ENCODE measurements at places on chromosomes 13 and 19. TPM values are rescaled to one million over a fixed set of nuclear protein-coding genes. Genes with fewer than 3 reads are reported as not detected.
A peak's percentile ranks its signal among the peaks of the same experiment; 100 is the strongest.

DNA sequence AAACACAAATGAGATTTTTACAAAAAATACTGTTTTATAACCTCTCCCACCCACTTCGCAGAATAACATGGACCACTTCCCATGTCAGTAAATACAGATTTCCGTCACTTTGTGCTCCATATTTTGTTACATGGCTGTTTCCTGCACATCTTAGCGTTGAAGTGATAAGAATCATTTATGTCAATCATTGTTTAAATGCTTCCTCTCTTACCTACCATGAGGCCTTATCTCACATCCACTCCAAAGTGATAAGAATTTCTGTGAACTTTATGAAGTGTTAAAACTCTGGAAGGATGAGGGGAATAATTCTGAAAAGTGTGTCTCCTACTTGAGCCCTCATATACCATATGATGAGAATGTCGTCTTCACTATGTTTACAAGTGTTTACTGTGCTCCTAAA is 36.6 kb upstream of the IL17D start:
- H3K4me1 ChIP-seq = no peaks in the 10 kb centered on the region
- peak; percentile 4 for DNase-seq
- H3K4me3 ChIP-seq = no peak overlapping the region
- H3K36me3 ChIP-seq = no peaks in the 10 kb centered on the region
- no peaks in the 10 kb centered on the region for H3K27me3 ChIP-seq

Gene RUVBL2
- polyA plus RNA-seq = 54.3 TPM

Gene MAB21L1
- not detected for polyA plus RNA-seq

DNA sequence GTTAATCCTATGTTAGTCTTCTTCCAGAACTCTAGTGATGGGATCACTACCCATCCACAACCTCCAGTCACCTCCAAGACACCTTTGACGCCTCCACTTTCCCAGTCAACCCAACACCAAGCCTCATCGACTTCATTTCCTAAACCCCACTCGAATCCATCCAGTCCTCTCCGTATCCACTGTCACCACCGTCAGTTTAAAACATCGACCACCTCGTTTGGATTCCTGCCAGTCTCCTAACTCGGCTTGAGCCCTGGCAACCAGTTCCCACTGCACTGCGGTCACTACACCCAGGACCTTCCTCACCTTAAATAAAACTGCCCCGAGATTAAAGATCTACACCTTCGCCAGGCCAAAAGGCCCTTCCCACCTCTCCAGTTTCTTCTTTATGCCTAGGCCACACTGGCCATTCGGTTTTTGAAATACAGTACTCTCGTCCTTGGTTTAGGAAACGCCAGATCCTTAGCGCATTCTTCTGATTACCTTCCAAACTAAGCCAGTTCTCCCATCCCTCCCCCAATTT is 1.2 kb downstream of the MTIF3 start:
- H3K36me3 ChIP-seq = no peaks in the 10 kb centered on the region
- H3K4me1 ChIP-seq = peaks cover 50% of the 10 kb centered on the region
- H3K4me3 ChIP-seq = peak overlapping the region; percentile 96
- H3K27ac ChIP-seq = peak overlapping the region; percentile 97

DNA sequence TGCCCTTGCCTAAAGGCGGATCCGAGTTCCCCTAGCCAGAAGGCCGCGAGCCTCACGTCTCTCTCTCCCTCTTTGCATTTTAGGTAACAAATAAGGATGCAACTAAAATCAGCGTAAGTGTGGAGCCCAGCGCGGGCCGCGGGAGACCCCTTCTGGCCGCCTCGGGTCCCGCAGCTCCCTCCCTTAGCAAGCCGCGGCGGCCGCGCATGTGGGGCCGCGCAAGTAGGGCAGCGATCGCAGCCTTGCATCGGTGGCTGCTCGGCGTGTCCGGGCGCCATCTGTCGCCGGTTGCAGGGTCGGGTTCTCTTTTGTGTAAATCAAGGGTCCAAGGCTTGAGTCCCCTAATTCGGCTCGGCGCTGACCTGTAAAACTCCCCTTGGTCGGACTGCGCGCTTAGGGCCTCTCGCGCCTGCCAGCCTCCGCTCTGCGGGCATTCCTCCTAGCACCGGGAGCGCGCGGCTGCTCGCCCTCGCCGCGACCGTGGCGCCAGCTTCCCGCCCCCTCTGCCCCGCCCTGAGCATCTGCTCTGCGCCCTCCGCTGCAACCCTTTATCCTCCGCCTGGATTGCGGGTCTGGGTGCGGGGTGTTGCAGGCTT is 2.7 kb downstream of the VSTM2B start:
- peak; percentile 24 for DNase-seq
- H3K4me1 ChIP-seq = peaks cover 30% of the 10 kb centered on the region
- no peak overlapping the region for H3K27ac ChIP-seq
- H3K27me3 ChIP-seq = peaks cover 14% of the 10 kb centered on the region
- no peaks in the 10 kb centered on the region for H3K36me3 ChIP-seq

DNA sequence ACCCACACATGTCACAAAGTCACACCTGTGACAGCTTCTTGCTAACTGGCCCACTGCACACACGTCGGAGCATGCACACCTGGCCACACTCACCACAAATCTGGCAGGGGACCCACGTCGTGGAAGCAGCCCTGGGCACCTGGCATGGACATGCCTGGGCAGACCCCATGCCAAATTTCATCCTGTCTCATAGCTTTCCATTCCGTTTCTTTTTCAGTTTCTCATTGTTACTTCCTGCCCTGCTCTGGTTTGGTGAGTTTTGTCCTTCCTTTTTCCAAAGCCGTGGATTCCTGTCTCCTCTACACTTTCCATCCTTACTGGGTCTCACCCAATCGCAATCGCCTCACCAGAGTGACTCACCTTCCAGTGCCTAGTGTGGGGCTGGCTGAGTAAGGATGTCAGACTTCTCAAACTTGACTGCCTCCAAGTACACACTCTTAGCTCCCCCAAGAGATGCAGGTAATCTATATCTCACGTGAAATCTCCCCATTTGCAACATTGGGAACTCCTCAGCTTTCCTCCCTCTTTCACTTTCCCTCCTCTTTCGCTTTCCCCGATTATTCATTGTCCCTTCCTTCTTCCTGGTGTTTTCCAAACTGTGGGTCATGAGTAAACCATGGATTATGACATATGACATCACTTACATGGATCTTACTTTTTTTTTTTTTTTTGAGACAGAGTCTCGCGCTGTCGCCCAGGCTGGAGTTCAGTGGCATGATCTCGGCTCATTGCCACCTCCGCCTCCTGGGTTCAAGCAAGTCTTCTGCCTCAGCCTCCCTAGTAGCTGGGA is 1.6 kb upstream of the BBC3 start:
- no peak overlapping the region for H3K4me3 ChIP-seq
- H3K27ac ChIP-seq = no peak overlapping the region
- peaks cover 34% of the 10 kb centered on the region for H3K4me1 ChIP-seq
- H3K36me3 ChIP-seq = no peaks in the 10 kb centered on the region

DNA sequence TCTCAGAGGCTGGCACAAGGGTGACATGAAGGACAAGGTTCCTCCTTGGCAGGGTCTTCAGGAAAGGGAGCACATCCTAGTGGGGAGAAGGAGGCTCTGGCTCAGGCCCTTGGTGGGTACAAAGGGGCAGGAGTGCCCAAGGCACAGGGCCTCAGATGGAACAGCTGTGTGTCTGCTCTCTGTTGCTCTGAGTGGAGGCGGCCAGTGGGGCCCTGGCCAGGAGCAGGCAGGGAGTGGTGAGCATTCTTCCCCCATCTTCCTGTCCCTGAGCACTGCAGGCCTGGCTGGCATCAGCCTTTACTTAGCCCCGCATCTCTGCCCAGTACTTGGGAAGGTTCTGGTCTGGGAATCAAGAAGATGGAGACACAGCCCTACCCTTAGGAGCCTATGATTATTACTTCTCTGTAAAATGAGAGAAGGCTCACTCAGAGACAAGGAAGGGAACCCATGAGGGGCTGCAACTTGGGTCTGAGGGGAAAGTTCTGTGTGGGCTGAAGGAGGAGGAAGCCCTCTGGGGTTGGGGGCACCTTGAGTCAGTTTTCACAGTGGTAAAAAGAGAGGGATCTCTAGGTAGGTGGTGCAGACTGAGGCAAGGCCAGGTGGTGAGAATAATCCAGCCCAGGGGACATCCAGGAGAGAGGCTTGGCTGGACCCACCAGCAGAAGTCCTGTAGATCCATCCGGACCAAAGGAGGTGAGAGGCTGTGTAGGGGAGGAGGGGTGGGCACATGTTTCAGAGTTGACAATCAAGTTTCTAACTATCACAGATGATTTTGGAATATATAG is 173.5 kb downstream of the TSHZ3 start:
- no peak overlapping the region for H3K4me3 ChIP-seq
- no peaks in the 10 kb centered on the region for H3K4me1 ChIP-seq
- peaks cover 2% of the 10 kb centered on the region for H3K27me3 ChIP-seq
- no peaks in the 10 kb centered on the region for H3K36me3 ChIP-seq
- no peak for DNase-seq
- no peak overlapping the region for H3K27ac ChIP-seq

Gene INSL3
- 2.4 TPM for polyA plus RNA-seq

- H3K27ac ChIP-seq = no peak overlapping the region
- peaks cover 6% of the 10 kb centered on the region for H3K27me3 ChIP-seq
- DNase-seq = no peak
- H3K36me3 ChIP-seq = no peaks in the 10 kb centered on the region
- H3K4me3 ChIP-seq = no peak overlapping the region
Observed at GRCh38 chr13:26228096-26228495, 6.0 kb upstream of the RNF6 start.

GRCh38 chr19:31266731-31267130 is 82.5 kb downstream of the TSHZ3 start:
- H3K27me3 ChIP-seq = no peaks in the 10 kb centered on the region
- no peaks in the 10 kb centered on the region for H3K4me1 ChIP-seq
- DNase-seq = no peak
- H3K36me3 ChIP-seq = no peaks in the 10 kb centered on the region
- H3K27ac ChIP-seq = no peak overlapping the region

DNA sequence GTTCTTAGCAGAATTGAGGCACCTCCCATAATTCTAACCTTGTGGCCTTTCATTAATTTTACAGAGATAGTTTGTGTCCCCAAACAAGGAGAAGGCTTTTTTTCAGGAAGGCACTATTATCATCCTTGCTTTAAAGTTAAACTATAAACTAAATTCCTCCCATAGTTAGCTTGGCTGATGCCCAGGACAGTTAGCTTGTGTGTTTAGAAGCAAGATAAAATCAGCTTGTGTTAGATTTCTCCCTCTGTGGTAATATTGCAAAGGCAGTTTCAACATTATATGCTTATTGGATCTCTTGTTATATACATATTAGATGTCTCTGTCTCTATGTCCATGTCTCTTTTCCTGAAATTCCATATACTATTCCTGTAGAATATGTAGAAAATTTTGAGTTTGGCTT is 342.7 kb downstream of the TBC1D4 start:
- H3K36me3 ChIP-seq = no peaks in the 10 kb centered on the region
- H3K27ac ChIP-seq = no peak overlapping the region
- no peak for DNase-seq
- H3K4me1 ChIP-seq = no peaks in the 10 kb centered on the region

GRCh38 chr13:37094840-37095239 is 10.6 kb downstream of the CSNK1A1L start:
- no peaks in the 10 kb centered on the region for H3K4me1 ChIP-seq
- H3K27ac ChIP-seq = no peak overlapping the region
- H3K27me3 ChIP-seq = peaks cover 2% of the 10 kb centered on the region
- no peak for DNase-seq
- no peak overlapping the region for H3K4me3 ChIP-seq

Gene SLC46A3
- 35.5 TPM for polyA plus RNA-seq

Gene DNMT1
- polyA plus RNA-seq = 95.3 TPM

DNA sequence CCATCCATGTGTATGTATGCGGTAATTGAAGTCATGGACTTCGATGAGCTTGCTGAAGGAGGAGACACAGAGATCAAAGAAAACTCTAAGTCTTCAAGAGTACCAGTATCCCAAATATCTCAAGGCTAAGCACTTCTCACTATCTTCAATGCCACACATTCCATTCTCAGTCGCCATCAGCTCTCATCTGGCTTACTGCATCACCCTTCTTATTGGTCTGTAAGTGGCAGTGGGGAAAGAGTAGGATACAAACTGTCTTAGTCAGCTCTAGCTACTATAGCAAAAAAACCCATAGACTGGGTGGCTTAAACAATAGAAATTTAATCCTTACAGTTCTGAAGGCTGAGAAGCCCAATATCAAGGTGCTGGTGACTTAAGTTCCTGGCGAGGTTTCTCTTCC is 218.7 kb downstream of the POSTN start:
- H3K36me3 ChIP-seq = no peaks in the 10 kb centered on the region
- H3K4me1 ChIP-seq = no peaks in the 10 kb centered on the region
- no peak overlapping the region for H3K27ac ChIP-seq
- DNase-seq = no peak
- no peaks in the 10 kb centered on the region for H3K27me3 ChIP-seq

GRCh38 chr13:102677122-102677521 is 17.7 kb downstream of the METTL21C start:
- no peak overlapping the region for H3K4me3 ChIP-seq
- H3K36me3 ChIP-seq = peaks cover 75% of the 10 kb centered on the region
- no peaks in the 10 kb centered on the region for H3K4me1 ChIP-seq
- no peak for DNase-seq
- H3K27me3 ChIP-seq = no peaks in the 10 kb centered on the region
- H3K27ac ChIP-seq = no peak overlapping the region

DNA sequence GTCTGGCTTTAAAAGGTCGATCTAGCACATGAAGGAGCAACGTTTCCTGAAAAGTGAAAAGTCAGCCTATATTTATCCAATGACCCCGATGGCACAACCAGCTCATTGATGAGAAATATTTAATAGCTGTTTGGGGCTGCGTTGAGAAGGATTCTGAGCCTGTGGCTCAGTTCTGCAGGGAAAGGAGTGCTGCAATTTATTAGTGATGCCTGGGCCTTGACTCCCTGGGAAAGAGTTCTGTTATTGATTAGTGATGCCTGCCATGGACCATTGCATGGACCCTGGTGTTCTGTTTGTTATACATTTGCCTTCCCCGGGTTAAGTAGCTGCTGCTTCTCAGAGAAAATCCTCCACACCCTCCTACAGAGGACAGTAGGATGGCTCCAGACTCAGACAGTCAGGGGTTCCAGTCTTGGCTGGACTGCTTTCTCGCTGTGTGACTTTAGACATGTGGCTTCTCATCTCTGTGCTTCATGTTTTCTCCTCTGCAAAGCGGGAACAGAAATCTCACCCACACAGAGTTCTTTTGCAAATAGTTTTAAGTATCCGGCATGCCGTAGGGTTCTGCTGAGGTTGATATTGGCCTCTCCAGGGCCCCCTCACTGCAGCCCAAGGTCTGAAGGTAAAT is 17.7 kb upstream of the PTPRS start:
- H3K27me3 ChIP-seq = no peaks in the 10 kb centered on the region
- no peaks in the 10 kb centered on the region for H3K36me3 ChIP-seq
- no peak for DNase-seq
